HS-27A (cell line): ENCODE measurements at places on chromosomes 4 and X.

GRCh38 chrX:149648932-149649331, 17.3 kb upstream of the TMEM185A start:
- DNase-seq, result no peak

- no peak for DNase-seq
Observed at GRCh38 chr4:47668256-47668655, 169.6 kb downstream of the CORIN start.

GRCh38 chrX:47561659-47562151, 700 bp downstream of the ARAF start:
- no peak for DNase-seq

DNA sequence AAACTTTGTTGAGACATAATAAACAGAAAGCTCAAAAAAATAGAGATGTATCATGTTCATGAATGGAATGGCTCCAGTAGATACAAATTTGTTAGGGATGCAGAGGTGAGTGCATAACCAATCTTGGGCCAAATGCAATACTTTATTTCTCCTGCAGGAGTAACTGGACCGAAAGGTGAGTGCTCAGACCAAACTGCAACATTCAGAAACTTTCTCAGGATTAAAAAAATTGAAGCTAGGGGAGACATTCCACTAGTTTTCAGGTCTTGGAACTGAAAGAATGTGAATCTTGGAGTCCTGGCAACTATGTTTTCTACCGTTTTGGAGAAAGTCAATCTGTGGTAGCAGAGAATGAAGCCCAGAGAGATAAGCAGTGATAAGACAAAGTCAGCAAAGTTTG, 21.2 kb upstream of the LCORL start:
- DNase-seq, result no peak

DNA sequence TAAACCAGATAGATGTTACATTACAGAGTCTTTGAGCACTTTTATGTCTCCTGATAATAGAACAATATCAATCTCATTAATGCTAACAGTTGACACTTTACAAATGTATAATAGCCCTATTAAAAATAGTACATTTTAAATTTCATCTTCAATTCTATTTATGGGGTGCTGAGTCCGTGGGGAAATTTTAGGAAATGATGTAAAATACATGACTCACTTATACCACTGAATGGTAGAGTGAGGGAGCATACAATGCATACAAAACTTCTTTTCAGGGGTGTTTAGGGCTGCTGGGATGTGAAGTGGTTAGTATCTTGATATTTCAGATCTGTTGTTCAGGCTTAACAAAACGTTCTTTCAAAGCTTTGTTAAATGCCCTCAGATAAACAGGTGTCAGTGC, 696.2 kb downstream of the TRAM1L1 start:
- DNase-seq, result no peak

- no peak for DNase-seq
Observed at GRCh38 chr4:38500433-38500832, 163.6 kb upstream of the KLF3 start.
